ENCODE measurements at places on chromosomes 6 and 20.

- no peak for DNase-seq
These were observed 12.3 kb downstream of the NHLRC1 start for GRCh38 chr6:18110162-18110561.

GRCh38 chr6:45665859-45666258 is 288.1 kb upstream of the SUPT3H start:
- no peak for DNase-seq

GRCh38 chr6:108117427-108118358 is 43.2 kb upstream of the OSTM1 start:
- peak; percentile 28 for DNase-seq

- DNase-seq, result no peak
These were observed 148.7 kb upstream of the NEDD9 start for GRCh38 chr6:11380969-11381744.

DNA sequence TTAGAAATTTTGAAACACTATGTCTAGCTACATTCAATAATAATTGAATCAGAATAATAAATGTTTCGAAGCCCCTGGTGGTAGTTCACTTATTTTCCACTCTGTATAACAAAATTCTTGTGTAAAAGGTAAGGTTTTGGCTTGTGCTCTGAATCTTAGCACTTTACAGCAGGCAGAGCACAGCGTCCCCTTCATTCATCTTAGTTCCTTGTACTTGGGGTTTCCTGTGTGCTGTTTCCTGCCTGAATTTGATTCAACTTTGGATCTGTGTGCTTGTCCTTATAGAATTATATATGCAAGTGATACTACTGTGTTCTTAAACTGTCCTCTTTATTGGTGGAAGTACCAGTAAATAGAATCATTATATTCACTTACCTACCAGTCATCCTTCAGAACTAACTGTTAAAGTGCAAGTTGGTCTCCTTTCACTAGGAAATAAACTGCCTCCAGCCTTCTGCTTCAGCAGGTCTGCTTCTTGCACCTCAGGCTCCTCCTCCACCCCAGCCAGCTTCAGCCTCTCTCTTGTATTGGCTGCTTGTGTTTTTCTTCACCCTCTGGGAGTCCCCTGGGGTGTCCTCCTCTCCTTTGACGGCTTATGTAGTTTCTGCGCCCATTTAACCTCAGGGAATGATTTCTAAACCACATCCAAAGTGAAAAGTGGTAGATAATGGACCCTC is 28.8 kb upstream of the TULP4 start:
- peak; percentile 18 for DNase-seq

- no peak for DNase-seq
These were observed 229.8 kb downstream of the FRK start for GRCh38 chr6:115830895-115831294.

- DNase-seq, result no peak
These were observed 334.4 kb downstream of the QKI start for GRCh38 chr6:163748886-163749285.

DNA sequence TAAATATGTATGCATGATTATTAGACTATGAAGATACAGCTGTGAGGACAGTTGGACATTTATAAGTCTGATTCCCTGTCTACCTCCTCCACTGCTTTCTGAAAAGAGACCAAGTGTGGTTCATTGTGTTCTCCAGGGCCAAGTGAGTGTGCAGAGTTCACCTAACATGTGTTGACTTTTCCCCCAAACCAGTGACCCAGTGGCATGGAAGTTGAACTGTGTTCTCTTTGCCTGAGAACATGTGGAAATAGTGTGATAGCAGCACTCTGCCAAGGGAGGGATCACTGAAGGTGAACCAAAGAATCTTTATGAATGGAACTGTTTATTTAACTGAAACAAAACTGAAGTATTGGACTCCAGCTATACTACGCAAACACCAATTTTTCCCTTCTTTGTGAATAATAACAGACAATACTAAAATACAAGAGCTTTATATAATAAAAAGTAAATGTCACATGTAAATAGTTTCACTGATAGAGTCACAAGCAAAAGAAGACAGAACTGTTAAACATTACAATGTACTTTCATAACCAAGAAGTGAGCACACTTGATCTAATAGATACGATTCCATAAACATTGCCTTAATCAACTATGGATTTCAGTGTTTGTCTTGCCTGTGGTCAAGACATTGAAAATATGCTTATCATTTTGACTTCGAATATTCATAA is 200.3 kb upstream of the FUT9 start:
- DNase-seq, result no peak
